Transverse colon (tissue), 4 donors: ENCODE measurements at places on chromosomes 2 and 18. TPM values are rescaled to one million over a fixed set of nuclear protein-coding genes. Genes with fewer than 3 reads are reported as not detected.
A peak's percentile ranks its signal among the peaks of the same experiment; 100 is the strongest.

CTLA4 gene
- total RNA-seq = not detected

PFN4 gene
- not detected for total RNA-seq

C2orf92 gene
- total RNA-seq = 27.3 TPM

ELOA2 gene
- not detected for total RNA-seq

BOK gene
- 84.2 TPM for total RNA-seq

MRPL44 gene
- 29.1 TPM for total RNA-seq

DHRS9 gene
- total RNA-seq = 189 TPM

MERTK gene
- total RNA-seq = 28.6 TPM

DNA sequence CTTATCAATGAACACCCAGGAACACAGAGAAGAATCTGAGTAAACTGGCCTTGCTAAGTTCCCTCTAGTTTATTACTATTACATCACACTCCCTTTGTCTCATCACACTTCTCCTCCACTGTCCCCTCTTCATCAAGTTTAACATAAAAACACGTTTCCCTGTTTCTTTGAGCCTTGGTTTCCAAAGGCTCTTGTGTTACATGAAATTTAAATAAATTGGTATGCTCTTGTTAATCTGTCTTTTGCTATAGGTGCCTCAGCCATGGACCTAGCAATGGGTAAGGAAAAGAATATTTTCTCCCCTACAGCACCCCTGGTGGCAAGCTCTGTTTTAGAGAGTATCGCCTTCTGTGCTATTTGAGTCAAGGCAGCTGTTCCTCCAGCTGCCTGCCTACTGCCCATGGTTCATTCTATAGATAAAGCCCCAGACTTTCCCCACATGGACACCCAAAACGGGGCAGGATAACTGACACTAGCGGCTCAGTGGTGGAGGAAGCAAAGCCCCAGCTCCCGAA lies 31.8 kb downstream of the TGIF1 start:
- peak; percentile 35 for DNase-seq

DNA sequence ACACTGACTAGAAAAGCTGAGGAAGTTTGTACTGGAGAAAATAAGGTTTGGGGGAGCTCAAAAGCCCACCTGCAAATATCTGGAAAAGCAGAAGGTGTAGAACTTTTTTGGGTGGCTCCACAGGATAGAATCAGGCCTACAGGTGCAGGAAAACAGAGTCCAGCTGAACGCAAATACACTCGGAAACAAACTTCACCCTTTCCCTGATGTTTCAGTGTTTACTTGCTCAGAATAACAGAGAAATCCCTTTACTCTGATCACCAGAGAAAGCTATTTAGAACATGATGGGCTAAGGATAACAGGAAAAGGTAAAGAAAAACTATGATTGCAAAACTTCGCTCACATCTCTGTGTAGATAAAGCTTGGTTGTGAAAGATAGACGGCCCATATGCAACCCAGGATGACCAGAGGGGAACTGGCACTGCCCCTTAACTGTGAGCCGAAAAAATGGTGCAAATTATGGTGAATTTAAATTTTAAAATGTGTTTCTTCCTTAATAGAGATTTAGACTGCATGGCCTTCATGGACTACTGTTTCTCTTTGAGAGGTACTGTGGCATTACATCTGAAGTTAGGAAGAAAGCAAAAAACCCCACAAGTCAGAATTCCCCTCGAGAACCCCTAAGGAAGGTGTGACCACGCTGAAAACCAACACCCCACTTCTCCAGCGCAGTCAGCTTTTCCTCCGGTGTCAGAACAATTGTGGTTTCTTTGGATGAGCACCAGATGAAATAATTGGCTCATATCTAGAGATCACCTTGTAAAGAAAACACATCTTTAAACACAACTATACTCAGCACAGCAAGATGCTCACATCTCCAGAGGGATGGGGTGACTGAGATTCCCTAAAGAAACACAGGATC lies 84.5 kb upstream of the TMEM247 start:
- DNase-seq = no peak

DNA sequence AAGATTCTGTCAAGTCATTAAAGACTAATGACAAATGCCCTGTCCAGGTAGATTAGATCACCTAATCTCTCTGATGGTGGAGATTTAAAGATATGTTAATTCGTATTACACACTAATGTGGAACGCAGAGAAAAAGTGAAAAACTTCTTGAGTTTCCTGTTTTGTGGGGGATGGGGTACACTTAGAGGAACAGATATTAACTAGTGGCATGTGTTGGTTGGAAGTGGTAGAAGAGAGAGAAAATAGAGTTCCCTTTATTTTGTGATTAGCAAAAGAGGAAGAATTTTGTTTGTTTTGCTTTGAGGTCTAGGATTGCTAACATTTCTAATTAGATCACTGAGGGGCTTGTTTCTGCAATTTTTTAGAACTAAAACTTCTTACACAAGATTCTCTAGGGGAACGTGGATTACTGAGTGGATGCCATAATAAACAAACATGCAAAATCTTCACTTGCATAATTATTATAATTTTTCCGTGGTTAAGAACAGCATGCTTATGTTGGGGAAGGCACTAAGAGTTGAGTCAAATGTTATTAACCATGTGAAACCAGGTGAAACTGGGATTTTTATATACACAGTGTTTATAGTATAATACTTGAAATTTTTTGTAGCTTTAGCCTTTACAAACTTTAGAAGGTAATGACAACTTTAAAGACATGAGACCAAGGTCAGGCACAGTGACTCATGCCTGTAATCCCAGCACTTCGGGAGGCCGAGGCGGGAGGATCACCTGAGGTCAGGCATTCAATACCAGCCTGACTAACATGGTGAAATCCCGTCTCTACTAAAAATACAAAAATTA lies 97.4 kb upstream of the STK17B start:
- DNase-seq = peak; percentile 34

- DNase-seq = no peak
Measured at GRCh38 chr2:15323227-15323626, 237.9 kb downstream of the NBAS start.

- DNase-seq = no peak
Measured at GRCh38 chr2:214482728-214483127, 71.9 kb downstream of the VWC2L start.

- DNase-seq = no peak
Measured at GRCh38 chr2:40367032-40367431, 84.9 kb downstream of the SLC8A1 start.

- DNase-seq = no peak
Measured at GRCh38 chr18:23585897-23586248, 433 bp downstream of the NPC1 start.

DNA sequence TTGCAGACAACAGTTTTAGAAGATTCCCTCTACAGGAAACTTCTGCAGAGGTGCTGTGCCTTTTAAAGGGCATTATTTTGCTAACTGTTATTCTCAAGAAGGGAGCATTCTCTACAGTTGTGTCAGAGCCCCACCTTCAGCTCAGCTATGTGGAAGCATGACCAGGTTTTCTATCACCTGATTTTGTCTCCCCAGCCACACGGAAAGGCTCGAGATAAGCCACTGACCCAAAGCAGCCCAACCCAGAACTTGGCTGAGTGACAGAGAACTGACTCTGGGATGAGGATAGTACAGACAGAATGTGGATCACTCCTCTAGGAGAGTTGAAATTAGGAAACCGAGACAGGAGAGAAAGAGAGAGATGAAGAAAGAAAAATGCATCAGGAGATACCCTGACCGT lies 10.7 kb downstream of the COL4A4 start:
- no peak for DNase-seq

DNA sequence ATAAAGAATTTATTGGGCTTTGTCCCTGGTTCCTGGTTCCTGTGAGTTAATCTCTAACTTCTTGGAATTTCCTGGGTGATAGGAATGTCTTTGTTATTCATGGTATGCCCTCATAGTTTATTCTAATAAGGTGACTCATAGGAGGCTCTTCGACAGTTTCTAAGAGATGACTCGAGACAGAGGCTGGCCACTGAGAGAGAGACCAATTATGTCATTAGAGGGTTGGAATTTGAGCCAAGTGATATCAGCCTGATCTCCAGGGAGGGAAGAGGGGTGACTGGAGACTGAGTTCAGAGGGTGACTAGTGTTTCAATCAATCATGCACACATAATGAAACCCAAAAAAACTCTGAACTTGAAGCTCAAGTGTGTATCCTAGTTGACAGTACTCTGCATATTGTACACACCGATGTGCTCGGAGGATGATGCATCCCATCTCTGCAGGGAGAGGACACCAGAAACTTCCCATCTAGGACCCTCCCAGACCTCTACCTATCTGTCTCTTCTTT lies 185.7 kb downstream of the MTCL1 start:
- no peak for DNase-seq

DNA sequence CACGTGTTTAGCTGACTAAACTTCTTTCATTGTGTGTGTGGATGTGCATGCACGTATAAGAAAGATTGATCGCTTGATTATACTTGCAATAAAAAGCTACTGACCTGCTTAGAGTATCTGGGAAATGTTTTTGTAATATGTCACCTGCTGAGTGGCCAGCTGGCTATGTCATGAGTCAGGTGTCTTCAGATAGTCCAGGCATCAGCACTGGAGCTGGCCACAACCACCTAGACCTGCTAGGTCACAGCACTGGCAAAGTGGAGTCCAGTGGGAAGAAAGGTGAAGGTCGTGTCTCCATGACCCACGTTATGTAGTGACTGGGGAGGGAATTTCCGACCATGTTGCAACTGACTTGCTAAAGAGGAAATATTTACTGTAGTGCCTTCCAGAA lies 147.0 kb downstream of the ESCO1 start:
- DNase-seq = no peak

DNA sequence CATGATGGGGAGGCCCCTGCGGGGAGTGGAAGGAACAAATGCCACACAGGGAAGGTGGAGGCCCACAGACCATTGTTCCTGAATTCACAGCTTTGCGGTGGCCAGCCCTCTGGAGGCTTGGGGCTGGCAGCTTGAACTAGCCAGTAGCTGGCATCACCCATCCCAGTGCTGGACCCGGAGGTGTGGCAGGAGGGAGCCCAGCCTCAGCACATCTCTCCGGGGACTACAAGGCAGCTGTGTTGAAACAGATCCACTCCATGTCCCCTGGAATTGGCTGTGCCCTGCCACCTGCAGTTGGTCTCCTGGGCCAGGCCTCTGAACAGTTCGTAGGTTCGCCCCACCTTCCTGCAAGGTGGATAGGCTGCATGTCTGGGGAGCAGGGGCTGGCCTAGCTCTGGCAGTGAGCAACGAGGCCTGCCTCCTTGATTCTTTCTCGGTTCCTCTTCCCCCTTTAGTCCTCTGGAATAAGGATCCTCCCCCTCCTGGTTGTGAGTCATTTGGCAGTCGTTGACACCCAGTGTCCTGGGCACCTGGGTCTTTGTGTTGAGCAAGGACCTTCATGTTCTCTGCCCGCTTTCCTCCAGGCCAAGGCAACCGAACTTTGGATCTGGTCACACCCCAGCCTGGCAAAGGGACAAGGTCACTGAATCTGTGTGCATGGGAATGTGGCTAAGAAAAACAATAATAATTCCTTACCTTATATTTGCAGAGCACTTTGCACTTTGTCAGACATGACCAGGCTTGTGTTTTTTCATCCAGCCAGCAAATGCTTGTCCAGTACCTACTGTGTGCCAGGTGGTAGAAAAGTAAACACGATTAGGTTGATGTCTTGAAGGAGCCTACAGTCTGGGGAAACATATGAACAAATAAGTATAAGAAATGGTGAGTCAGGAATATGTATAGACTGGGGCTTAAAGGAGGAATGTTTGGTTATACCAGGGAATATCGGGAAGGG lies 55.0 kb upstream of the MCFD2 start:
- DNase-seq = peak; percentile 87

GRCh38 chr2:100984892-100985307 lies 17.2 kb upstream of the RPL31 start:
- peak; percentile 77 for DNase-seq

DNA sequence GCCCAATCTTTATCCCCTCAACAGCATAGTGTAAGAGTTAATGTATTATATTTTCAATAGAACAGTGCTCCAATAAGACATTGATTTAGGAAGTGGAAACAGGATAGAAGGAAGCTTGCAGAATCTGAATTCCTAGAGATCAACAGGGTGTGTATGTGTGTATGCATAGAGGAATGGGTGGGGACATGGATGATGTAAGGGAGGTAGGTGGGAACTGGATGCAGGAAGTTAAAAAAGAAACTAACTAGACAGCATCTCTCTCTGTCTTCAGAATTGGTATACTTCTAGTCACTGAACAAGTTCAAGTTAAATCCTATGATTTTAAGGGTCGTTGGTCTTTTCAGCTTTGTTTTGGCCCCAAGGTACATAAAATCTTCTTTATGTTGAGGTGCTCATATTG lies 196.6 kb downstream of the PMAIP1 start:
- DNase-seq = no peak

- DNase-seq = no peak
Measured at GRCh38 chr2:150339951-150340350, 147.5 kb downstream of the RND3 start.

DNA sequence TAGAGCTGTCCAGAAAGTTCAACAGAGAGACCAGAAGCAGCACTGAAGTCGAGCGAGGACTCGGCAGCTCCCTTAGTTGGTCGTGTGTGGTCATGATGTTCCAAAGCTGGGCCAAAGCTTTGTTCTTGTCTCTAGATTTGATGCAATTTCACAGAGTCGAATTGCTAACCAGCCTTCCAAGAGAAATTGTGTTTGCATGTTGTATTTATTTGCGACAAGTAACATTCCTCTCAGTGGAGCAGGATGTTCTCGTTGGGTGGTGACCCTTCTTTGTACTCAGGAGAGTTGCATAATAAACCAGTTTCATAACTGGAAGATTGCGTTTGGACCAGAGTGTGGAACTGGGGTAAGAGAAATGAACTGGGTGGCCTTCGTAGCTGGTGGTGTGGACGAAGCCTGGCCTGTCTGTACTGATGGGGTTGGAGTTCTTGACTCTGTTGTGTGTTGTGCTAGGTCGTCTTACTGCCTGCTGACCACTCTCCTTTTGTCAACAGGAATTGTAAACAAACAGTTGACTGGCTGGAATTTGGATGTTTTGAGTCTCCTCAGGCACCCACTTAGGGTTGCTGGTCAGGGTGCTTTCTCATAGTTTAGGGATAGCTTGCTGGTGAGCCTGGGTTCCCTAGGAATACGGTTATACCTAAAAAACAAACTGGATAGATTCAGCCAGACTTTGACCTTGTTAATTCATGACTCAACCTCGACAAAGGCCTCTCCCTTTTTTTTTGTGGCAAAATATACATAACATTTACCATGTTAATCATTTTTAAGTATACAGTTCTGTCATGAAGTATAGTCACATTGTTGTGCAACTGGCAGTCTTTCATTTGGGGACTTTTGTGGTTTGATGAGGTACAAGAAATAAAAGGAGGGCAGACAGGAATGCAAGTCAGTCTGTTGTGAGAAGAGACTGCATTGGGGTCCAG lies 28.9 kb upstream of the TOGARAM2 start:
- DNase-seq = no peak

DNA sequence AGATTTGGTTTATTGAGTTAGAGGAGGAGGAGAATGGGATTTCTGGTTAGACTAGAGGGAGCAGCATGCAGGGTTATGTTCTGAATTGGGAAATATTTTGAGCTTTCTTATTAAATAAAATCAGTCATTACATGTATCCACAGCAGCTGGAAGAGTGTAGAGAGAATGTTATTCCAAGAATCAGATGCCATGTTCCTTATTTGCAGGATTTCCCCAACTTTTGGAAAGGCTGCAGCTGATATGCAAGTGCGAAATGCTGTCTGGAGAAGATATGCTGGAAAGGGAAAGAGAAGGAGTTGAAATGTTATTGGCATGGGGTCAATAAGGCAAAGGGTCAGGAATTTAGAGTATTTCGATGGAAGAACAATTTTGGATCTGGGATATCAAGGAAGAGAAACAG lies 255.8 kb downstream of the MTX2 start:
- no peak for DNase-seq

- DNase-seq = no peak
Measured at GRCh38 chr2:160429248-160430000, 64.2 kb downstream of the RBMS1 start.
